Activated CD4-positive, alpha-beta T cell treated with anti-CD3 and anti-CD28 coated beads for 4 hours (primary cell): ENCODE measurements at places on chromosomes 1 and 21.

DNA sequence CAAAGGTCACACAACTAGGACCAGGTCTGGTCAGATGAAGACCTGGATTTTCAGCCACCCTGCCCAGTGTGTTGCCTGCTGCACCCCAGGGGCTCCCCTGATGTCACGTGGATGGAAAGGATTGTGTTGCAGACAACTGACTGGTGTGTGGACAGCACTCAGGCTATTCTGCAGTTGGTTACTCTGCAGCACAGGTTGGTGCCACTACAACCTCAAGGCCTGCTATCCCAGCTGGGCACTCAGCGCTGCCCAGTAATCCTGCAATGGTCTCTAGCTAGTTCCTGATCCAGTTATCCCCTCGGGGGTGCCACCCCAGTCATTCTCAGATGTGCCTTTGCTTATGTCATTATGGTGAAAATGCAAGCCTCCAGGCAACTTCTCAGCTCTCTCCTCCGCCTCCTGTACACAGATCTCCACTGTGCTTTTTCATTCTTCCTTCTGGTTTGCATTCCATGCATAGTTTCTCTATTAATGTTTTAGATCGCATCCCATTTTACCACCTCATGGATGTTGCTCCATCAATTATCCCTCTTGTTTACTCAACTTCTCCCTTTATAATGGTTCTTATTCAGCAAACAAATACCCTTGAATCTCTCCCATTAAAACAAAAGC lies 503.2 kb upstream of the CAMK1G start:
- no peak for DNase-seq

DNA sequence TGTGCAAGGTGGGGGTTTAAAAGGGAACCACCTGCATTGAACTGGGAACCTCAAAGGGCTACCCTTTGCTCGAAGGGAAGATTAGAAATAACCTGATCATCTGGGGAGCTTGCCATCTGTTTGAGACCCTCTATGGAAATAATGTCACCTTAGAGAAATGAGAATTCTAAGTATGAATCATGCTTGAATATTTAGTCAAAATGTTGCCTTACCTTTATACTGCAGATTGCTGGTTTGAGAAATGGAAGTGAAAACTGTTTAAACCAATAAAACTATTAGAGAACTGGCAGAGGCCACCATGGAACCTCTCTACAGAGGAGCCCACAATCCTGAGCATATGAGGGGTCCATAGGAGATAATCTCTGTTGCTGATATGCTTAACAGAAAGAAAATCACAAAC lies 131.2 kb upstream of the FAM78B start:
- DNase-seq = no peak

DNA sequence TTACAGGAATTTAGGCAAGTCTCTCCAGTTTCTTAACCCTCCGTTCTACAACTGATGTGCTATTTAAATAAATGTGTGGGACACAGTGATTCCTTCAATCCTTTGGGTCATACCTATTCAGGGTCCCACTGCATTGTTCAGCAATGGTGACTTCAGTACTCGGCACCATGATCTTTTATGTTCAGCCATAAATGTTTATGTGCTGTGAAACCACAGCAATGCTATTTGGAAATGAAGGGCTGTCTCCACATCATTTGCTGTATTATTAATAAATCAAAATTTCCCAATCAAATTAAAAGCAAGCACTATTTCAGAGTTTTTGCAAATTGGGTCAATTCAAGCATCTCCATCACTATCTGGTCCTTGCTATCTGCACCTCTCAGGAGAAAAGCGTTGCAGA lies 84.8 kb downstream of the NR5A2 start:
- no peak for DNase-seq

DNA sequence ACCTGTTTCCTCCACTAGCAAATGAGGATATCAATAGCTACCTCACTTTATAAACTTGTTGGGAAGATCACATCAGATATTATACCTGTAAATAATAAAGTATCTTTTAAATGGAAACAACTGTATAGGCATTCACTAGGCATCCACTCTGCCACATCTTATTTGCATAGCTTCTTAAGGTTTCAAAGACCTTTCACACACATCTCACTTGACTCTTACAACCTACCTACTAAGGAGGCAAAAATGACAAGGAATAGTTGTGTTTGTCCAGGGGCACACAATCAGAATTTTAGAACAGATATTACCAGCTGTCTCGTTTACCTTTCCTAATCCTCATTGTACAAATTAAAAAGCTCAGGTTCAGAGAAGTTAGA lies 51.5 kb downstream of the VANGL2 start:
- no peak for DNase-seq

DNA sequence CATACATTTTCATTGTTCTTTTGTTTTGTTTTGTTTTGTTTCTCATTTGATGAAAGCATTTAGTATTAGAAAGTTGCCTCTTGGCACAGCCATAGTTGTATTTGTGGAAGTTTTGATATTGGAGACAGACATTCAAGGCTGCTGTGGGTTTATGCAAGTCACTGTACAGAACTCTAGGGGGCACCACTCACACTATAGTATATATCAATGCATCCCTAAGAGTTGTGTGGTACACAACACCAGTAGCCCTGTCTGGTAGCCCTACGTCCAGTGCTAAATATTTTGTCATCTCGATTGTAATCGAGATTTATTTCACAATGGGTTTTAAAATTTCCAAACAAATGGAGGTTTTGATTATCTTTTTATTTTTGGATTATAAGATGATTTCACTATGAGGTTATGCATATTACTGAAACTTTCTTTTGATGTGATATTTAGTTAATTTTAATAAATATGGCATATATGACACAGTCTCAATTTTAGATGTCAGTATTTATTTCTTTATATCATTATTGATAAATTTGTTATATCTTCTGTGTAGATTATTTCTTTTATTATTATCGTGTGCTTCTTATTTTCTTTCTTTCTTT lies 112.2 kb downstream of the NR5A2 start:
- peak; percentile 24 for DNase-seq

DNA sequence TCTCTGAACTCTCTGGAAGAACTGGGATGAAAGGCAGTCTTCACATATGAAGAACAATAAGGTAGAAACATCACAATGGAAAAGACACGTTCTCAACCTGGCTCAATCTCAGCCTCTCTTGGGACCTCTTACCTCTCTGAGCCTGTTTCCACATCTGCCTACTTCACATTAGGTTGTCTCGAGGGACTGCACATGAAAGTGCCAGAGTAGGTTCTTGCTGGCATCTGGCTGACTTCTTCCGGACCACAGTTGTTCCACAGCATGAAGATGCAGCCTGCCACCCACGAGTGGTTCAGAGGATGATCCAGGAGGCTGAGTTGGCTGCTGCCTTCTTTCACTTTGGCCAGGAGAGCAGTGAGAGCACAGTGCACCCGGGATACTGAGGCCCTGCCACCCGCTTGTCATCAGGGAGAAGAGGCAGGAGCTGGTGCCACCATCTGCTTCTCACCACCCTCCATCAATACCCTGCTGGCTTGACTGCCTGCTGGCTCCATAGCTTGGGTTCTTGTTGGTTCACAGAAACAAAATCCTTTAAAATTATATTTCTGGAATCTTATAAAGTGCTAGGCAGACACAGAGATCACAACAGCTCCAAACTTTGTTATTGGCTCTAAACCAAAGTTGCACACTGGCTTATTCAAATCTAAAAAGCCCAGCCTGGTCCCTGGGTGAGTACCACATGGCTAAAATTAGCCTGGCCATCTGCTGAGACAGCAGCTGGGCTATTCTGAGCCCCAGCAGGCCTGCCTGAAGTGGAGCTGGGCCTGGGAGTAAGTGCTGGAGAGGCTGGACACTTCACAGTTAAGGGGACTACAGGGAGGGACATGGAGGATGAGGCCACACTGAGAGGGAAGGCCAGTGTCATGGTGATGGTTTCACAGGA lies 46.9 kb upstream of the LIN9 start:
- no peak for DNase-seq

- no peak for DNase-seq
These were observed 3.9 kb downstream of the CLDN19 start for GRCh38 chr1:42736152-42736551.

GRCh38 chr1:56577406-56578137 lies 1.8 kb downstream of the PLPP3 start:
- no peak for DNase-seq

DNA sequence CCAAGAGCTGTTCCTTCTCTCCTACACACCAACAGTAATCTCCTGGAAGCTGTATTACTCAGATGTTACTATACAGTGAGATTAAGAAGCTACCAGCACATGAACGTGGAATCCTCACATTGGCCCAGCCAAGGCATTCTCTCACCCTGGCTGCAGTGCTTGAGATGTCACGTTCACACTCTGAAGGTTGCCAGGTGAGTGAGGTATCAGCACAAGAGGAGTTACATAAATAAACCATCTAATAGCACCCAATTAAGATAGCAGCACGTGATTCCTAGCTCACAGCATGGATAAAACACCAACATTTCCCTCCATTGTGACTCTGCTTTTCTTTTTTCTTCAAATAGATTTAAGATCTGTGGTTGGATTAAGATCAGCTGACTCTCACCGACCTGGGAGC lies 182.8 kb downstream of the PLPP3 start:
- no peak for DNase-seq

GRCh38 chr1:29368936-29369932 lies 132.9 kb downstream of the PTPRU start:
- DNase-seq = no peak

DNA sequence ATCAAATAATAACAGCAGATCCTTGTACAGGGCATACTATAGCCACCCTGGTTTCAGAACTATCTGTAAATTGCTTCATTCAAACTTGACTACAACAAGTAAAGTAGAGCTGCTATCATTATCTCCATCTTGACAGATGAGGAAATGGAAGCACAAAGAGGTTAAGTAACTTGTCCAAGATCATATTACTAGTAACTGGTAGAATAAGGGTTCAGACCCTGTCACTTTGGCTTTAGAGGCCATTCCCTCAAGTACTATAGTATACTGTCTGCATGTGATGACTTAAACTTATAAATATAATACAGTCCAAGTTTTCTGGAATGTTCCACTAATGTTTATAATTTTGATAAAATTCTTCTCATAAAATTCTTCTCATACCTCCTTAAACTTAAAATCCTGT lies 24.8 kb downstream of the PGM1 start:
- no peak for DNase-seq

GRCh38 chr1:64864018-64864940 lies 102.1 kb downstream of the JAK1 start:
- DNase-seq = peak; percentile 32

DNA sequence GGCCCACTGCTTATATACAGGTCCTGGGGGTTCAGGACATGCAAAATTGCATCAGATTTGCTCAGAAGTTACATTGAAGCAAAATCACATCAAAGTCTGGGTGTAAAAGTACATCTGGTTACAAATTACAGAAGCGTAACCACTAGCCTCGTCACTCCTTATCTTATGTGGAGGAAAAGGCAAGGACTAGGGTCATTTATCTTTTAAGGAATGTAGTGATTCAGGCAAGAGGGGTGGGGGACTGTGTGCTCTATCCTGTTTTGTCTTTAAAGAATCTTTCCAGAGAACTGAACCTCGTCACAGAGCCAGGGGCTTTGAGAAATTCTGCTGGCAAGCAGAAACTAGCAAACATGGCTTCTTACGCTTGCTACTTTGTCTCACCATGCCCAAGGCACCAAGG lies 61.1 kb upstream of the RAB4A start:
- DNase-seq = no peak

GRCh38 chr1:156673387-156674121 lies 3.7 kb downstream of the NES start:
- DNase-seq = no peak

DNA sequence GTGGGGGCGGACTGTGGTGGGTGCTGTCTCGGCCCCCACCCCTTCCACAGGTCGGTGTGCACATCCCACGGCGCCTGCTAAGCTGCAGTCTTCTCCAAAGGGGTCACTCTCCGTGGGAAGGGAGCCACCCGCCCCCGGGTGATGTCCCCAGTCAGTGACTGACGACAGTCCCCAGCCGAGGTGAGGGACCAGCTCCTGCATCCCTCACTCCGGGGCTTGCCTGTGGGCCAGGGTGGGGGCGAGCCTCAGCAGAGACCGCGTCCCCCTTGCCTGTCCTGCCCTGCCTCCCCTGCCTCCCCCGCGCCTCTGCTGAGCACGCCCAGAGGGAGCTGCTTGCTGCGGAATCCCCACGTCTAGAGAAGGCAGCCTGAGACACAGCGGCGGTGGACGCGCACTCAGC lies 35.9 kb upstream of the PDE9A start:
- no peak for DNase-seq

DNA sequence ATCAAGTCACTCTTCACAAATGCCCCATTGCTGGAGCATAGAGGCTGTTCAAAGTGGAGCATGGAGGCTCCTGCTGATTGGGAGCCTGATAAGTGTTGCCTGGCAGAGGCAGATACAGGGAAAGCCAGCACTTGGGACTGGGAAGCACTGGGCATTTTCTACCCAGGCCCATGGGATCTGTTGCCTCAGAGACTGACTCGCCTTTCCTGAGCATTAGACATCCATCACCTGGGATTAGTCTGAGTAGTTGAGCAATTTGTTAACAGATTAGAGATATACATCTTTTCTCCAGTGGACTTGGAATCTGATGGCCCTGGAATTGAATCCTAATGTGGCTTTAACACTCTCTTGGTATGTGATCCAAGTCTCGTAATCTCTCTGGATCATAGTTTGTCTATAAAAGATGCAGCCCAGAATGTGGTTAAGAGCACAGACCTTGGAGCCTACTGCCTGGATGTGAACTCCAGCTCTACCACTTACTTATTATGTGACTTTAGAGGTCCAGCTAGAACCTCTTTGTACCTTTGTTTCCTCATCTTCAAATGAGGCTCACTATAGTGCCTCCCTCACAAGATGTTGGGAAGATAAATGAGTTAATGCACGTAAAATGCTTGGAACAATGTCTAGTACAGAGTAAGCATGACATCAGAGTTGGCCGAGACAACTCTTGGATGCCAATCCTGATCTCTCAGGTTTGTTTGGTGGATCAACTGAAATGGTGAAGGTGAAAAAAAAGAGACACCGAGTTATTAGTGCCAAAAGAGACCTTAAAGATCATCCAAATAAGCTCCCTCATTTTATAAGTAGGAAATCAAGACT lies 38.3 kb upstream of the NRDC start:
- no peak for DNase-seq

- peak; percentile 80 for DNase-seq
These were observed 2.3 kb upstream of the RUNX1 start for GRCh38 chr21:35051287-35051818.

GRCh38 chr1:116850436-116850835 lies 59.3 kb upstream of the PTGFRN start:
- DNase-seq = no peak

DNA sequence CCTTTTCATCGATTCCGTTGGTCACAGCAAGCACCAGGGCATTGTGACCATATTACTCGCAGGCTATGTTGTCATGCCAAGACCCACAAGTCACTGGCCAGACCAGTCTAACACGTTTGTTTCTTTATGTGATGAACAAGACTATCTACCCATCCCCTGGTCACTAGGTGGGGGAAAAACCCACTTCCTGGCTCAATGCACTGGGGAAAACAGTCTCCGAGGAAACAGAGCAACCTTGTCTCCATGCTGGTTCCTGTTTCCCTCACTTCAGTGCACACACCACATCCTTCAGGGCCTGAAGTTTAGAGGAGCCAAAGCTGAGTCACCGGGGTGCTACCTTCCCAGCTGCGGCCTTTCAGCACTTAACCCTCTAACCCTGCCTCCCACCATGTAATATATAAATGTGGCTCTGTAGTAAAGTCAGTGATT lies 20.9 kb downstream of the ERICH3 start:
- no peak for DNase-seq

- DNase-seq = no peak
These were observed 23.9 kb downstream of the FOXJ3 start for GRCh38 chr1:42311138-42311537.
